OCI-LY7 (cell line): ENCODE measurements at places on chromosomes 12 and 14.

- DNase-seq = no peak
Observed at GRCh38 chr12:130620281-130620680, 95.8 kb downstream of the RIMBP2 start.

DNA sequence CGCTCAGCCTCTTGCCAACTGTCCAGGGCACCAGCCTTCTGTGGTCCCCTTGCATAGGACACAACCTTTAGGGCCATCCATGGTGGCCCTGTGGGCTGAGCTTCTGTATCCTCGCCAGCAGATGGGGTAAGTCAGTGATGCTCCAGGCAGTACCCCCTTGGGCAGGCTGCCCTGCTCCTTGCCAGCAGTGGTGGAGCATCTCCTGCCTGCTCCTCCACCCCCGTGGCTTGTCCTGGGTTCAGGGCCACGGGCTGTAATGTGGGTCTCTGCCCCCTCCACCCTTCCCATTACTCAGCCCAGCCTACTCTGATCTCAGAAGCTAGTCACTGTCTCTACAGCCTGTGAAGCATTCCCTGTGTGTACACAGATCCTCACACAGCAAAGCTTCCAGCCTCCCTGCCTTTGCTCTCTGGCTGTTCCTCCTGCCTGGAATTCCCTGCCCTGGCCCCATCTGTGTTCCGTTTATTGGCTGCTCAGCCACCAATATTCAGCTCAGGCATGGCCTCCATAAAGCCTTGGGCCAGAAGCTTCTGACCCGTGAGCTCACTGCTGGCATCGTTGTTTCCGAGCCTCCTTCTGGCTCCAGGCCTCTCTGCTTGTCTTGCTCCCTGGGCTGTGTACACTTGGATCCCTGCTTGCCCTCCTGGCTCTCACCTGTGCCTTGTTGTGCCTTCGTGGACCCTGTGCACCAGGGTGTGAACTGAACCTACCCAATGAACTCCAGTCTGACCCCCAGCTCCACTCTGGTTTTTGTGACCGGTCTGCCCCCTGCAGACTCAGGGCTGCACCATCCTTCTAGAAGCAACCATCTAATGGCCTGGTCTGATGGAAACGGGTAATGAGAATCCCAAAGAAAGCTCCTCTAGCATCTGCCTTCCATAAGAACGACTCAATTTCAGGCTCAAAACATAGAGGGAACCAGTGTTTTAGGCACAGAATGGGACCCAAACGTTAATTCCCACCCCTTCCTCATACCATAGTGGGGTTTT is 177.0 kb upstream of the PRMT8 start:
- DNase-seq = peak; percentile 40

GRCh38 chr12:128661226-128661569 is 162.6 kb downstream of the SLC15A4 start:
- DNase-seq = no peak

GRCh38 chr12:108268397-108268796 is 70.7 kb downstream of the CMKLR1 start:
- no peak for DNase-seq

- DNase-seq = peak; percentile 34
Observed at GRCh38 chr12:101850199-101850598, 19.4 kb upstream of the GNPTAB start.

DNA sequence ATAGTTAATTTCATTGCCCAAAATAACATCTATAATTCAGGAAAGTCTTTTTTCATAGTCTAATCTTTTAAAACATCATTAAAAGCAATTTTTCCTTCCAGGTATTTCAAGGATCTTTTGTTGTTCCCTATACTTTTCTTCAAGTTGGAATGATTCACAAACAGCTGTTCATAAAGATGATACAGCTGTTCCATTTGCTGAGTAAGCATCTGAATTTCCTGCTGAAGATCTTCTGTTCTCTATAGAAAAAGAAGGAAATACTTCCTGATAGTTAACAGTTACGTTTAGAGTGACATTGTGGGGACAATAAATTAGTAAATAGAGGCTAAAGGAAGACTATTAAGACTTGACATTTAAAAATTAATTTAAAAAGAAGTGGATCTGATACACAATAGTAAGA is 30.3 kb upstream of the ESR2 start:
- DNase-seq = no peak

DNA sequence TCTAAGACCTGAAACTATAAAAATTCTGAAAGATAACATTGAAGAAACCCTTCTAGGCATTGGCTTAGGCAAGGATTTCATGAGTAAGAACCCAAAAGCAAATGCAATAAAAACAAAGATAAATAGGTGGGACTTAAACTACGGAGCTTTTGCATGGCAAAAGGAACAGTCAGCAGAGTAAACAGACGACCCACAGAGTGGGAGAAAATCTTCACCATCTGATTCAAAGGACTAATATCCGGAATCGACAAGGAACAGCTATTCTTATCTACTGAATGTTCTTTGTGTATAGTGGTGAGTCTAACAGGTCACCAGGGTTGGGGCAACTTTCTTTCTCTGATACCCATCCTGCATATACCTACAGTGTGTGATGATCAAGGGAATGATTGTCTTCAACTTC is 198.6 kb downstream of the CCDC91 start:
- DNase-seq = no peak

- DNase-seq = no peak
Observed at GRCh38 chr12:26268841-26269561, 73.6 kb downstream of the SSPN start.

GRCh38 chr12:47977046-47977771 is 13.8 kb downstream of the TMEM106C start:
- no peak for DNase-seq

DNA sequence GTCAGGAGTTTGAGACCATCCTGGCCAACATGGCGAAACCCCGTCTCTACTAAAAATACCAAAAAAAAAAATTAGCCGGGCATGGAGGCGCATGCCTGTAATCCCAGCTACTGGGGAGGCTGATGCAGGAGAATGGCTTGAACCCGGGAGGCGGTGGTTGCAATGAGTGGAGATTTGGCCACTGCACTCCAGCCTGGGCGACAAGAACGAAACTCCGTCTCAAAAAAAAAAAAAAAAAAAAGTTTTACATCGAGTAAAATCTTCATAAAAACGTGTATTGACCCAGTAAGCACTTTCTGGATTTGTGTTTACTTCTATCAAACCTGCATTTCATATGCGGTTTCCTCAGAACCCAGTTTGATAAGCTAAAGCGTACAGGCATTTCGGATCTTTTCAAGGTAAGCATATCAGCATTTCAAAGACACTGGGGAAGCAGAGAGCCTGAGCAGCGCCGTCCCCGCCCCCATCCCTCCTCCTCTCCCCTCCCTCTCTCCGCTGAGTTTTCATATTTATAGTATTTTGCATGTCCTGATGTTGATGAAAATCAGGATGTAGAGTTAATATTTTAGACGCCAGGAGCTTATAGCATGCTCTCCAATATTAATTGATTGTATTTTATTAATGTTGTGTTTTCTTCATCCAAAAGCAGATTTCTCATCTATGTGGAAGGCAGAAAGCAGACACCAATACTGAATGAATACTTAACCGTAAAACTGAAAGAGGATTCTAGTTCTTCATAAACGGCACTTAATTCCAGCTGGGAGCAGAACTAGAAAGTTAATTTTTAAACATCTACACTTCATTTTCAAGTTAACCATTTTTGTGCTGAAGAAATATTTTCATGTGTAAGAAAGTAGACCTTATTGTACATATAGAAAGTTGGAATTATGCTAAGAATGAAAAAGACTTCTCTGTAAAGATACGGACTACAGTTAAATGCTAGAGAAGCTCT is 9.2 kb upstream of the HIP1R start:
- no peak for DNase-seq

DNA sequence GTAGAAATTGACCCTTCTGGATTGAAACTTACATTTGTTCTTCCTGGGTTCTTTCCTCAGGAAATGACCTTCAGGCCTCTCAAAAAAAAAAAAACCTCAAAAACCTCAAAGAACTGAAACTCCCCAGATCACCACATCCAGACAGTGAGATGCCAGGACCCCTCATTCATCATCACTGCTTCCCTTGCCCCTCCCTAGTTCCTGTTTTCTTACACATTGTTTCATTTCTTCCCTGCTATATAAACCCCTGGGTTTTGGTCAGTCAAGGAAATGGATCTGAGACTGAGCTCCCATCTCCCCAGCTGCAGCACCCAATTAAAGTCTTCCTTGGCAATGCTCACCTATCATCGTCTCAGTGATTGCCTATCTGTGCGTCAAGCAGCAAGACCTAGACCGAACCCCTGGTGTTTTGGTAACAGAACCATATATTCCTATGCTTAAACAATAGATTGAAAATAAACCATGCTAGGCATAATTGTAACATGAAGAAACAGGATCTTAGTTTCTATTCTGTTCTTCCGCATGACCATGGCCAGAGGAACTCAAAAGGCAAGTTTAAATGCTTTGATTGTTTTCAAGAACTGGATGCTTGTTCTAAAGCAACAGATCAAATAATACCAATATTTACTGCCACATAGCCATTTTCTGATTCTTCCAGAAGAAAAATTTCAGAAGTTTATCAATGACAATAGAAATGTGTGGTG is 108.0 kb upstream of the MAX start:
- DNase-seq = peak; percentile 73
